ENCODE measurements at places on chromosomes 5 and 9. TPM values are rescaled to one million over a fixed set of nuclear protein-coding genes. Genes with fewer than 3 reads are reported as not detected.

GRCh38 chr9:72527801-72528195 is 6.4 kb downstream of the TMC1 start:
- peaks cover 43% of the 10 kb centered on the region for H3K4me1 ChIP-seq
- DNase-seq = no peak
- peak overlapping the region; percentile 94 for H3K27ac ChIP-seq

DNA sequence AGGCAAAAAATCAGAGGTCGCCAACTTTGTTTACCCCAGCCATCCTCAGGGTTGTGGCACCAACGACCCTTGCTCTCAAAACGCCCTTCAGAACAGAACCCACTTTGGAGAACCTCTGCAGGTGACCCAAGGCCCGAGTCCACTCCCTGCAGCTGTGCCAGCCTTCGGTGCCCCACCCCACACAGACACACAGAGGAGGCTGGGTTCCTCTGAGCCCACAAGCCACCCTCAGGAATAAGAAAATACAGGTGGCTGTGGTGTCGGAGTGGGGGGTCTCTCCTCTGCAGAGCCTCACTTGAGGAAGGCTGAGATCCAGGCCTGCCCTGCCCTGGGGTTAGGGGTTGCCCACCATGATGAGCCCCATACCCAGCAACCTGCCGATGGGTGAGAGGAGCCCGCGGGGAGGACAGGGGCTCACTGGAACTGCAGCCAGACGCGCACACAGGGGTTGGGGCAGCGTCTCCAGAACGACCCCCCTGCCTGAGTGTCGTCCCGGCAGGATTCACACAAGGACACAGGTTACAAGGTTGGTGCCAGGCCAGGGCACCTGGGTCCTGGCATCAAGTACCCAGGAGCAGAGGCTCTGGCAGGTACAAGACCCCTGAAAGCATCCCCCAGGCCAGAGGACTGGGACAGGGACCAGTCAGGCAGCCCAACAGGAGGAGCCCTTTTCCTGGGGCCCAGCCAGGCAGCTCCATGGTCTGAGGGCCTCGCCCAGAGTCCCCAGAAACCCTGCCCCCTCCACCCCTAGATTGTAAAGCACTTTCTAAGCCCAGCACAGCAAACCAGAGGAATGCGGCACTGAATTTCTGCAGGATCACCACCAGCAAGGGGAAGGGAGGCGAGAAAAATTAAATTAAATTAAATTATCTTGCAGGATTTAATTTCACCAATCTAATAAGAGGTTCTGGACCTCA is 40.0 kb downstream of the NACC2 start:
- peaks cover 7% of the 10 kb centered on the region for H3K27me3 ChIP-seq
- H3K27ac ChIP-seq = no peak overlapping the region
- H3K4me1 ChIP-seq = no peaks in the 10 kb centered on the region
- H3K4me3 ChIP-seq = no peak overlapping the region
- no peak for DNase-seq

The SPINK6 gene
- not detected for total RNA-seq

The PRDM9 gene
- total RNA-seq = not detected

GRCh38 chr5:149801307-149801990 is 71.3 kb downstream of the PPARGC1B start:
- no peak overlapping the region for H3K27ac ChIP-seq
- H3K4me1 ChIP-seq = no peaks in the 10 kb centered on the region
- no peak for DNase-seq
- H3K36me3 ChIP-seq = no peaks in the 10 kb centered on the region

DNA sequence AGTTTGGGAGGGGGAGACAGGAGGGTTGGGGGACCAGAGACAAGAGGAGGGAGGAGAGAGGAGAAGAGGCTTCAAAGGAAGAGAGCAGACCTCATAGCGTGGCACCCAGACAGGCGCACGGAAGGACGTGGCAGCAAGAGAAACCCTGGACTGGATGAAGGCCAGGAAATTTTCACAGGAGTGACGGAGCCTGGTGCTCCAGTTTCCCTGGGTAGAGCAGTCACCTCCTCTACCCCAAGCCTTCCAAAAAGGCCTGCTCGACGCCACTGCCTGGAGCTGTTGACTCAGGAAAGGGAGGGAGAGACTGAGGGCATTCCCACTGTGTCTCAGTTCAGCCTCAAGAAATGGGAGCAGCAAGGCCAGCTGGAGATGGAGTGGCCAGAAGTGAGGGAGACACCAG is 19.3 kb downstream of the AK8 start:
- H3K4me3 ChIP-seq = no peak overlapping the region
- H3K27ac ChIP-seq = no peak overlapping the region
- DNase-seq = no peak
- no peaks in the 10 kb centered on the region for H3K36me3 ChIP-seq
- H3K4me1 ChIP-seq = peaks cover 2% of the 10 kb centered on the region
- H3K27me3 ChIP-seq = peaks cover 1% of the 10 kb centered on the region

- DNase-seq = no peak
- H3K27me3 ChIP-seq = peaks cover 2% of the 10 kb centered on the region
- H3K4me3 ChIP-seq = no peak overlapping the region
- peaks cover 32% of the 10 kb centered on the region for H3K36me3 ChIP-seq
These were observed 17.6 kb downstream of the MTX3 start for GRCh38 chr5:79973511-79973910.

DNA sequence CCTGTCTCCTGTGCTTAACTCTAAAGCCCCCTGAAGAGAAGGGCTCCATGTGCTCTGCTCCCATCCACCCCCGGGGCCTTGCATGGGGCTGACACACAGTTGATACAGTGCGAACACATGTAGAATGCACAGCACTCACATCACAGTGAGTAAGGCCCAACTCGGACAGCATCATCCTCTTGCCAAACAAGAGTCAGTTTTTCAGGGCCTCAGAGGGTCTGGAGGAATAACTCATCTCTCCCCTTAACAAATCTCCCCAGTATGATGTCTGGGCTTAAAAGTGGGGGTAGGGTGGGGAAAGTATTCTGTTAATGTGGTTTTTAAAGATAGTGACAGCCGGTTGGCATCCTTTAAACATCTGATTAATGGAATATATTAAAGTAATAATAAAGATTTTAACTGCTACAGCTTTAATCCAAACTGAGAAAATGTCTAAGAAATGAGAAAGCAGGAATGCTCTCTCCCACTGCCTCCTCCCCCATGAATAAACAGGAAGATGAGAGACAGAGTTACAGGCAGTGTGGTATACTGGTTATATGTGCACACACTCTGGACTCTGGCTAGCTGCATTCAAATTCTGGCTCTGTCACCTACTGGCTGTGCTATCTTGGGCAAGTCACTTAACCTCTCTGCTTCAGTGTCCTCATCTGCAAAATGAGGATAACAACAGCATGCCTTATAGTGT is 22.5 kb downstream of the APBA1 start:
- peaks cover 8% of the 10 kb centered on the region for H3K27me3 ChIP-seq
- H3K27ac ChIP-seq = no peak overlapping the region
- no peak overlapping the region for H3K4me3 ChIP-seq

DNA sequence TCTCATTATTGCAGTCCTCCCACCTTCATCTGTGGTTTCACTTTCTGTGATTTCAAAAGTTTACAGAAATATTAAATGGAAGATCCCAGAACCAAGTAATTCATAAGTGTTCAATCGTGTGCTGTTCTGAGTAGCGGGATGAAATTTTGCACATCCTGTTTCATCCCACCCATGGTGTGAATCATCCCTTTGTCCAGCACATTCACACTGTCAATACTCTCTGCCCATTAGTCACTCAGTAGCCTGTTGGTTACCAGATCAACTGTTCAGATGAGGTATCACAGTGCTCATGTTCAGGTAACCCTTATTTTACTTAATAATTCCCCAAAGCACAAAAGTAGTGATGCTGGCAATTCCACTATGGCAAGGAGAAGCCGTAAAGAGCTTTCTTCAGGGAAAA is 26.8 kb downstream of the FAM81B start:
- H3K27me3 ChIP-seq = peaks cover 3% of the 10 kb centered on the region
- H3K36me3 ChIP-seq = no peaks in the 10 kb centered on the region
- H3K4me1 ChIP-seq = no peaks in the 10 kb centered on the region
- no peak overlapping the region for H3K27ac ChIP-seq
- DNase-seq = no peak

The SAXO1 gene
- not detected for total RNA-seq

Data from activated T-helper 2 cell treated with anti-CD3 and anti-CD28 coated beads, Interferon-gamma antibody, Interleukin-2, Interleukin-4, amounts not matched to agents 10 μg/mL and 5 μg/mL and 100 μg/mL, durations not matched to agents 14 hours and 24 hours and 36 hours (primary cell).